Fibroblast of upper back skin (primary cell): ENCODE measurements at places on chromosomes 12 and 14.

DNA sequence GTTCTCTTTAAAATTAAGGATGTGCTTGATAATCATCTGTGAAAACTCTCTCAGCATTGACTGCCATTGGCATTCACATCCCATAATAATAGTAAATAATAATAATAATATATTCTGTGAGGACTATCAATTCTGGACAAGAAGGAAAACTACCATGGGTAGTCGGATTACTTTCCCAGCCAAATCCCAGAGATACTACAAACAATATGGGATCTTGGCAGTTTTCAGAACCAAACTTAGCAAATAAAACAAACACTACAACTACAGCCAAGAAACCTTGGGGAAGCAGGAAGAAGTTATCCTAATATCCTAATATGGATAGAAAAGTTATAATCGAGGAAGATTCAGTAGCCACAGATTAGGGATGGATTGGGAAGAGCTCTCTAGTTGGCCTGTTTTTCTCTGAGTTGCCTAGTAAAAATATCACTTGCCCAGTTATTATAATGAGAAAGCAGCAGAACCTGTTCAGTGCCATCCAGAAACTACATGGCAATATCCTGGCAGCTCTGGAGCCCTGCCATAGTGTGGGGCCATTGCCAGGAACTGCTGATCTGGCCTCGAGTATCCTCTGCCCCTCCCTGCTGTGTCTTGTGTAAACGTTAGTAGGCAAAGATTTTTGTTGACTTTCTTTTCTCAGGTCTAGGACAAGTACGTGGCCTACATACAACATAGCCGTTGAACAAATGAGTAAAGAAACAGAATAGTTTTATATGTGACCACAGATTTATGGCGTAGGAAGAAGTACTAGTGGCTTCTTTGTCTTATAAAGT lies 193.5 kb downstream of the SLC2A13 start:
- no peak for DNase-seq

DNA sequence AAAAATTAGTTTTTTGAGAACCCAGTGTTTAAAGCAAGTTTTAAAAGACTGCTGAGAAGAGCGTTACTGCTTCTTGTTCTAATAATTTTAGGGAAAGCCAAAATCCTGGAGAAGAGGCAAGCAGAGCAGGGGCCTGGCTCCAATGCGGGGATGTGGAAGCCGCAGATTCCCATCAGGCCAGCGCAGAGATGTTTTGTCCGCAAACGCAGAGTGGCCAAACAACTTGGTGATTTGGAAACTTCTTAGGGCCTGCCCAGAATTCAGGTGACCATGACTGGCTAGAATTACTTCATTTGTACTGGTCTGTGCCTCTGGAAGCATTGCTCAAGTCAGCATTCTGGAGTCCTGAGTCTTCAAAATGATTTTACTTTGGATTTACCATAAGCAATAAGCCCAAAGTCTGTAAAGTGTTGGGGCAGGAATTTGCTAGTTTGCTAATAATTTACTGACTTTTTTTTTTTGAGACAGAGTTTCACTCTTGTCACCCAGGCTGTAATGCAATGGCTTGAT lies 208.4 kb downstream of the PPM1H start:
- DNase-seq, result no peak

GRCh38 chr12:28817524-28817923 lies 331.6 kb upstream of the FAR2 start:
- DNase-seq, result no peak

DNA sequence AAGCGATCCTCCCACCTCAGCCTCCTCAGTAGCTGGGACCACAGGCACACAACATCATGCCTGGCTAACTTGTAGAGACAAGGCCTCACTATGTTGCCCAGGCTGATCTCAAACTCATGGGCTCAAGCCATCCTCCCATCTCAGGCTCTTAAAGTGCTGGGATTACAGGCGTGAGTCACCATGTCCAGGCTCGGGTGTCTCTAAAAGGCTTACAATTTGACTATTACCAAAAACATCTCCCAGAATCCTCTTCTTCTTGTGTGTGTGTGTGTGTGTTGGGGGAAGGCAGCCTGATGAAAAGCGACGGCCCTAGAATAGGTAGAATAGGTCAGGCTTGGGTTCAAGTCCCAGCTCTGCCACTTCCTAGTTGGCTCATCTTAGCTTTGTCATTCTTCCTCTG lies 16.8 kb downstream of the MSI1 start:
- peak; percentile 47 for DNase-seq

- DNase-seq, result no peak
Observed at GRCh38 chr14:94056579-94057308, 24.3 kb downstream of the DDX24 start.

DNA sequence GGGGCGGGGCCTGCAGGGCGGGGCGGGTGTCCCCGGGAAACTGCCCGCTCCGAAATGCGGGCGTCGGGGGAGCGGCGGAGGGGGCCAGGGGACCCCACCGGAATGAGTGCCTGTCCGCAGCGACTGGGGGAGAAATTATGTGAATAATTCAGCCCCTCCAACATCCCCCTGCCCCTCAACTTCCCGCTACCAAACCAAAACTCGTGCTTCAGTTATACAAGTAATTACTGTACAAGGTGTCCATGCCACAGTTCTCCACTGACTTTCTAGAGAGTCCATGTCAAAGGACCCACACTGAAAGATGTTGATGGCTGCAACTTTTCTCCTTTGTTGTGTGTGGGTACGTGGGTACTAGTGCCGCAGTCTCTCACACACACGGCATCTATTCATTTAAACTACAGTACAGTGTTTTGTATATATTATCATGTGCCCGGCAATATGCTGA lies 414 bp upstream of the CDK17 start:
- peak; percentile 19 for DNase-seq

DNA sequence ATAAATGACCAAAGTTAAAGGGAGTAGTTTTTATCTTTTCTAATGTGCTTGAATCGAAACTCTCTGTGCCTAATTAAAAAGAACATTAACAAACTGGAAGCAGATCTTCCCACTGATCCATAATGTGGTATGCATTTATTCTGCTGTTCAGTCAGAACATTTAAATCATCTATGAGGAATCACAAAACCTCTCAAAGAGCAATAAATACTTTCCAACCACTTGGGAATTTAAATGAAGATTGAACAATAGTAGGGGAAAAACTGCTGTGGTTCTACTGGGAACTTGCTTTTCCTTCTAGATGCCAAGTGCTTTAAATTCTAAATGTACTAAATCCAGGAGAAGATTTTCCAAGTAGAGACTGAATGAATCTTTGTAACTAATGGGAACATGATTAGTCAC lies 12.3 kb upstream of the CHPT1 start:
- DNase-seq, result peak; percentile 10

DNA sequence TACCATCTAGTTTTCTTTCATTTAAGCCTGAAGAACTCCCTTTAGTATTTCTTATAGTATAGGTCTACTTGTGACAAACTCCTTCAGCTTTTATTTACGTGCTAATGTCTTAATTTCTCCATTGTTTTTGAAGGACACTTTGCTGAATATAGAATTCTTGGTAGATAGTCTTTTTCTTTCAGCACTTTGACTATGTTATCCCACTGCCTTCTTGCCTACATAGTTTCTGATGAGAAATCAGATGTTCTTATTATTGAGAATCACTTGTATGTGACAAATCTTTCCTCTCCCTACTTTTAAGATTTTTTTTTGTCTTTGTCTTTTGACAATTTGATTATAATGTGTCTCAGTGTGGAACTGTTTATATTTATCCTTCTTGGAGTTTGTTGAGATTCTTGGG lies 5.1 kb upstream of the MIS18BP1 start:
- no peak for DNase-seq

DNA sequence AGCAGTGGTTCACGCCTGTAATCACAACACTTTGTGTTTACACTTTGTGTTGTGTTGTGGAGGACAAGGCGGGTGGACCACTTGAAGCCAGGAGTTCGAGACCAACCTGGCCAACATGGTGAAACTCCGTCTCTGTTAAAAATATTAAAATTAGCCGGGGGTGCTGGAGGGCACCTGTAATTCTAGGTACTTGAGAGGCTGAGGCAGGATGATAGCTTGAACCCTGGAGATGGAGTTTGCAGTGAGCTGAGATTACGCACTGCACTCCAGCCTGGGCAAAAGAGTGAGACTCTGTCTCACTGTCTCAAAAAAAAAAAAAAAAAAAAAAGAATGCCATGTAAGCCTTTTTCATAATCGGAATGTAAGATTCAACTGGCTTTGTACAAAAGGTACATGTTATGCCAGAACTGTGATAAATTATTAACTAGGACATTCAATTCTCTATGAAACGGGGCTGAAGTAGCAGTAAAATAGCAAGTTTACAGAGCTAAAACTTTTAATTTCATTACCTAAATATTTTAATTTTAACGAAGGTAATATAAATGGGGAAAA lies 13.9 kb upstream of the PITPNM2 start:
- no peak for DNase-seq

- DNase-seq, result no peak
Observed at GRCh38 chr14:59823179-59823578, 47.4 kb downstream of the RTN1 start.

- peak; percentile 65 for DNase-seq
Observed at GRCh38 chr14:74459289-74459946, 33.4 kb upstream of the SYNDIG1L start.

- no peak for DNase-seq
Observed at GRCh38 chr14:93171376-93171775, 13.3 kb downstream of the MOAP1 start.

- no peak for DNase-seq
Observed at GRCh38 chr14:35539969-35540368, 6.0 kb downstream of the INSM2 start.

GRCh38 chr12:124120739-124121138 lies 147.7 kb downstream of the ZNF664 start:
- no peak for DNase-seq

- DNase-seq, result peak; percentile 36
Observed at GRCh38 chr14:91387169-91387835, 30.3 kb downstream of the CCDC88C start.

- no peak for DNase-seq
Observed at GRCh38 chr14:37599507-37600368, 4.3 kb downstream of the TTC6 start.
